ENCODE measurements at places on chromosomes 13 and 19. TPM values are rescaled to one million over a fixed set of nuclear protein-coding genes. Genes with fewer than 3 reads are reported as not detected.

ZSWIM4 gene
- total RNA-seq = 2.2 TPM

POLR2E gene
- 132 TPM for total RNA-seq

ZNF100 gene
- 0.94 TPM for total RNA-seq

GRIK5 gene
- total RNA-seq = not detected

CATSPERD gene
- not detected for total RNA-seq

ELSPBP1 gene
- not detected for total RNA-seq

ZNF256 gene
- total RNA-seq = 4.3 TPM

CEACAM6 gene
- not detected for total RNA-seq

KCNC3 gene
- not detected for total RNA-seq

All from smooth muscle cell of the coronary artery (primary cell).